ENCODE measurements at places on chromosomes 12 and 14.

DNA sequence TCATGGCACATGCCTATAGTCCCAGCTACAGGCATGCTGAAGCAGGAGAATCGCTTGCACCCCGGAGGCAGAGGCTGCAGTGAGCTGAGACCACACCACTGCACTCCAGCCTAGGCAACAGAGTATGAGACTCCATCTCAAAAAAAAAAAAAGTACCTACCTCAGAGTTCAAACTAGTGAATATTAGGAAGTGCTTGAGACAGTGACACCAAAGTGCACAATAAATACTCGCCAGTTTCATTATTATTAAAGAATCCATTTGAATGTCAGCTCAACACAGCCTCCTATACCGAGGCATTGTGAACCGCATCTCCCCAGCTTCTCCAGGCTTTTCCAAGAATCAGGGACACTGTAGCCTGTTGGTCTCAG lies 5.0 kb downstream of the GAPDH start:
- DNase-seq, result no peak

DNA sequence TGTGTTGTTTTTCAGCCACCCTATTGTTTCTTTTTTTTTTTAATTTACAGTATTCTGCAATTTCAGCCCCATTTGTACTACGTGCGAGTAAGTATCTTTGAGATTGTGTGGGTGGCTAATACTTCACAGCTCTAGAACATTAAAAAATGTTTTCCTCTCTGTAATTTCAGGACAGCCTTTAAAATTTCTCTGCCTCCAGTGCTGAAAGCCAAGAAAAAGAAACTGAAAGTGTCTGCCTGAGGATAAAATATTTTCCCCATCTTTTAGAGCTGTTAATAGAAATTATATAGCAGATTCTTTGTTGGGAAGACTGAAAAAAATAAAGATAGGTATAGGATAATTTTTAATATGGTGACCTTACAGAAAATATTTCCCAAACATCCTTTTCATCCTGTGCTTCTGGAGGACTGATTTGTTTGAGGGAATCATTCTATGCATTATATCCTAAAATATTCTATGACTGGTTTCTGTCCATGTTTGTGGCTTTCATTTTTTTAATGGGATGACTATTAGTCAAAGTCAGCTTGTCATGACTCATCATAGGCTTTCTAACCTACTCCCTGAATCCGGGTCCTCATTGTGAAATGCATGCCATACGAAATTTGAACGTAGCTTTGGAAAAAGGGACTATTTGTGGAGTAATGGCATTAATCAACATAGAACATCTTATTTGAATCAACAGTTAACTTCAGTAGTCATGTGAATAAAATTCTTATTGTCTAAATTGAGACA lies 10.8 kb upstream of the TCTN2 start:
- DNase-seq, result no peak

- no peak for DNase-seq
Measured at GRCh38 chr14:20555845-20556244, 5.0 kb downstream of the RNASE9 start.

DNA sequence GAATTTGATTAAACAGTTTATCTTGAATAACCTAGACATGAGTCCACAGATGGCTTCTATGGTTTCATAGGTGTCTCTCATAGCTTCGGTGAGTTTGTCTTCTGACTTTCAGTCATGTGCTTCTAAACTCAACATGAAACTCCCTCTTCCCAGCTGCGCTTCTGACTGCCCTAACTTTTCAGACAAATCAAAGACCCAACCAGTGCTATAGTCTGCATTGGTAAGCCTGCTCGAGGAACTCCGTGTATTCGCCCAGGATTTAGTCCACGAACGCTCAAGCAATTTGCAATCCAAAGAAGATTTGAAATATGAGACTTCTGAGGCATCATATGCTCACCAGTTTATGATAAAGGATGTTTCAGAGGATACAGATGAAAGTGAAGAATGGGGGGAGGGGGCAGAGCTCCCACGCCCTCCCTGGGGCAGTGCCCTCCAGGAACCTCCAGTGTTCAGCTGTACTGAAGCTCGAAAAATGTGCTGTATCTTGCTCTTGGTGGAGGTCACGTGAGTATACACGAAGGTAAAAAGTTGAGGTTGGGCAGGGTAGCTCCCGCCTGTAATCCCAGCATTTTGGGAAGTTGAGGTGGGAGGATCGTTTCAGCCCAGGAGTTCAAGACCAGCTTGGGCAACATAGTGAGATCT lies 5.2 kb upstream of the RILPL2 start:
- no peak for DNase-seq

GRCh38 chr14:45785240-45785639 lies 532.2 kb upstream of the MIS18BP1 start:
- no peak for DNase-seq

DNA sequence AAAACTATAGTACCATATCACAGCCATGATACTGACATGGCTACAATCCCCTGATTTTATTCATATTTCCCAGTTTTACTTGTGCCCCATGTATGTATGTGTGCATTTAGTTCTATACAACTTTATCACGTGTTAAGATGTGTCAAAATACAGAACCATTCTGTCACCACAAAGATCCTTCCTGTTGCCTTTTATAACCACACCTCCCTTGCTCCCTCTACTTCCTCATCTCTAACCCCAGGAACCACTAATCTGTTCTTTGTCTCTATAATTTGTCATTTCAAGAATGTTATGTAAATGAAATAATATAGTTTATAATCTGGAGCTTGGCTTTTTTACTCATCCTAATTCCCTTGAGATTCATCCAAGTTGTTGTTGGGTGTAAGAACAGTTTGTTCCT lies 358.4 kb downstream of the DPF3 start:
- peak; percentile 51 for DNase-seq

GRCh38 chr14:50319721-50320120 lies 7.6 kb downstream of the DMAC2L start:
- DNase-seq, result no peak

GRCh38 chr14:24662753-24663152 lies 28.8 kb upstream of the GZMB start:
- DNase-seq, result no peak

DNA sequence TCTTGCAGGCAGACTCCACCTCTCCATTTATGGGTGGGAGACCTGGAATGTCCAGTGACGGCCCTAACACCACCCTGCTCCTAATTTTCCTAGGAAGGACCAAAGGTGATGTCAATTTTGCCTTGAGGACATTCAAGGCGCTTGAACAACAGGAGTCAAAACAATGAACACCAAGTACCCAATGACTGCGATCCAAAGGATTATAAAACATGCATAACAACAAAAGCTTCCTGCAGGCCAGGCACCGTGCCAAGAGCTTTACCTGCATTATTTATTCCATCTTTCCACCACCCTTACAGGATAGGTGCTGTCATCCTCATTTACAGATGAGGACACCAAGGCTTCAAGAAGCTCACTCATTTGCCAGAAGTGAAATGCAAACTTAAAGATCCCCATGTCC lies 15.2 kb upstream of the FOXN3 start:
- no peak for DNase-seq

DNA sequence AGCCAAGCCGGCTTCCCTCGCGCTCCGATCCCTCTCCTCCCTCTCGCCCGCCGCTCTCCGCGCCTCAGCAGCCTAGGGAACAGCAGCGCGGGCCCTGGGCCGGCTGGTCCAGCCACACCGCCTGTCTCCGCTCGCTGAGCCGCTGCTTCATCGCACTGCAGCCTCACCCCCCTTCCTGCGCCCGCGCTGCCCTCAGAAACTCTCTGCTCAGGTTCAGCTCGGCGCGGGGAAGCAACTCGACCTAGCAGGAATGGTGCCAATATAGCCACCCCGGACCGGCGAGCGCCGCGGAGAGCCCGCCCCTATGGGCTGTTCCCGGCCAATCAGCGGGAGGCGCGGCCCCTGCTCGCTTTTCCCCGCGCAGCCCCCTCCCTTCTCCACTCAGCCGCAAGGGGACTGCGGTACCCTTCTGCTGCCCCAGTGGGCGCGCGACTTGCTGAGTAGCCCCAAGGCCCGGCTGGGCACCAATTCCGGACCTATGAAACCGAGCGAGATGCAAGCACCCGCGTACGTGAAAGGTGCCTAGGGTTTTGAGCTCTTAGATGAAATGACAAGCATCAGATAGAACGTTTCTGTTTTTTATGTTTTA lies at the start of gene ADAMTS20:
Gene ADAMTS20, minus strand, starts transcription at position 233 of the 589 bp plus-strand sequence. CDS start 282 bp downstream, outside the sequence.
- no peak for DNase-seq

GRCh38 chr14:90383731-90384542 lies 12.9 kb upstream of the CALM1 start:
- peak; percentile 74 for DNase-seq

- DNase-seq, result no peak
Measured at GRCh38 chr12:28032811-28033537, 60.4 kb upstream of the PTHLH start.
